Occipital lobe (tissue), 3 donors: ENCODE measurements at places on chromosomes 7 and 10. TPM values are rescaled to one million over a fixed set of nuclear protein-coding genes. Genes with fewer than 3 reads are reported as not detected.

DNA sequence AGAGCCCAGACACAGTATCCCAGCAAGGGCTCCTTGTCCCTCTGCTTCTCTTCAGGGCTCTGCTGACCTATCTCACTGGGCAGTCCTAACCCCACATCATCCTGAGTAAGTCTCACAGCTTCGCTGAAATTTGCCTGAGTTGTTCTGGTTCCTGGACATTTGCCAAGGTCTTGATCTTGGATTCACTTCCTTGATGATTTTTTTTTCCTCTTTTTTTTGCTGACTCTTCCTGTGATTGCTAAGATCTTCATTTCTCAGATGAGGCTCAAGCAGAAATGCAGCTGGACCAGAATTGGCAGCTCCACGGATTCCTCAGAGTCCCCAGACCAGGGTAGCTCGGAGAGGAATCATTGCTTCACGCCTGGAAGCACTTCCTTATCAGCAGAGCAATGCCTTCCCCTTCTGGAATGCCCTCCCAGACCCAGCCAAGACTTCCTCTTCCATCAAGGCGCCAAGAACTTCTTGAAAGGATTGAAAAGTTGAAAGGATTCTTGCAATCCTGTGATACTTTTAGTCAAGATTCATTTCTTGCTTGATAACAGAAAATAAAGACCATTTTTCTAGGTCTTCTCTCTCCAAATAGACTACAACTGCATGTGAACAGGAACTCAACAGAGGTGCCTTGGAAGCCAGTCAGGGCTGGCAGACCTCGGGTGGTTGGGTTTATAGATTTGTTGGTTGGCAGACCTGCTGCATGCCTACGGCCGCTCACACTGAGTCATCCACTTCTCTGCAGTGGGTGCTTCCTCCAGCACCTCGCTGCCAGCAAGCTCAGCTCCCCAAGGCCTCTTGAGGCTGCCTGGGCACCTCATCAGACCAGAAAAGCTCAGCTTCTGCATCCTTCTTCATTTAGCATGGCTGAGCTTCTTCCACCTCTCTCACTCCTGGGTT lies 8.8 kb upstream of the AFAP1L2 start:
- DNase-seq = no peak

DNA sequence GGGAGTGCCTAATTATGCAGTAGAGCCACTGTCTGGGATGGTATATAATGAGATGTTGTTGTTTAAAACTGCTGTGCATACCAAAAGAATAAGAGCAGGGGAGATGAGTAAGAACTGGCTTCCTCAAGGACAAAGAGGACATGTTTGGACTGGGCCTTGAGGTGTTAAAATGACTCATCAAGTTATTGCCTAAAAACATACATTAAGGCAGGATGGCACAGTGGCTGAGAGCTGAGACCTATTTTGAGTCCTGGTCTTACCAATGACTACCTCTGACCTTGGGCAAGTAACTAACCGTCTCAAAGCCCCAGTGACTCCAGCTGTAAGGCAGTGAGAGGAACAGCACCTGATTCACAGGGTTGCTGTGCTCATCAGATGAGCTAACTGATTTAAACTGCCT lies 71.1 kb downstream of the CFAP58 start:
- DNase-seq = no peak

- DNase-seq = no peak
Measured at GRCh38 chr10:6755781-6756460, 175.8 kb upstream of the PRKCQ start.

Gene FMC1
- 16.8 TPM for total RNA-seq

GRCh38 chr7:109844362-109844761 lies 1246.6 kb upstream of the LRRN3 start:
- DNase-seq = no peak

- no peak for DNase-seq
Measured at GRCh38 chr10:34184939-34185386, 630.1 kb downstream of the PARD3 start.

- DNase-seq = no peak
Measured at GRCh38 chr10:5592070-5592469, 67.3 kb downstream of the CALML3 start.

Gene TMEM178B
- 50.7 TPM for total RNA-seq

Gene TMEM273
- 1.7 TPM for total RNA-seq

Gene STAMBPL1
- 7.8 TPM for total RNA-seq

GRCh38 chr10:86730227-86730626 lies 26.2 kb upstream of the BMPR1A start:
- DNase-seq = no peak

Gene ITGB8
- total RNA-seq = 109 TPM

- DNase-seq = no peak
Measured at GRCh38 chr10:79443338-79444198, 1.9 kb downstream of the ZCCHC24 start.

Gene MOGAT3
- not detected for total RNA-seq

DNA sequence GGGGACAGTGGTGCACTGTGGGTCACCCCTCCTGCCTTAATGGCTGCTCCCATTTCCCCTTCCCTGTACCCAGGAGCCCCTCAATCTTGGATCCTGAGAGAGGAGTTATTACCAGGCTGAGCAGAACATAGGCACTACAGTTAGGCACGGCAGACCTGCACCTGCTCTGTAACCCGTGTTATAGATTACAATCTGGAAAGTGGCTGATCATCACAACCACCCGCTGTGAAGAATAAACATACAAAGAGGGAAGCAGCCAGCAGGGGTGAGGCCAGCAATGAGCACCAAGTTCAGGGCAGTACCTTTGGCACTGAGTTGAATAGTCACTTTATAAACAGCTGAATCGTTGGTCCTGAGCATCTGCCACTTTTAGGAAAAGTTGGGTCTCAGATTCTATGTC lies 1.7 kb downstream of the CDHR1 start:
- DNase-seq = no peak

Gene AKR1C4
- not detected for total RNA-seq

Gene AGFG2
- total RNA-seq = 2.0 TPM

DNA sequence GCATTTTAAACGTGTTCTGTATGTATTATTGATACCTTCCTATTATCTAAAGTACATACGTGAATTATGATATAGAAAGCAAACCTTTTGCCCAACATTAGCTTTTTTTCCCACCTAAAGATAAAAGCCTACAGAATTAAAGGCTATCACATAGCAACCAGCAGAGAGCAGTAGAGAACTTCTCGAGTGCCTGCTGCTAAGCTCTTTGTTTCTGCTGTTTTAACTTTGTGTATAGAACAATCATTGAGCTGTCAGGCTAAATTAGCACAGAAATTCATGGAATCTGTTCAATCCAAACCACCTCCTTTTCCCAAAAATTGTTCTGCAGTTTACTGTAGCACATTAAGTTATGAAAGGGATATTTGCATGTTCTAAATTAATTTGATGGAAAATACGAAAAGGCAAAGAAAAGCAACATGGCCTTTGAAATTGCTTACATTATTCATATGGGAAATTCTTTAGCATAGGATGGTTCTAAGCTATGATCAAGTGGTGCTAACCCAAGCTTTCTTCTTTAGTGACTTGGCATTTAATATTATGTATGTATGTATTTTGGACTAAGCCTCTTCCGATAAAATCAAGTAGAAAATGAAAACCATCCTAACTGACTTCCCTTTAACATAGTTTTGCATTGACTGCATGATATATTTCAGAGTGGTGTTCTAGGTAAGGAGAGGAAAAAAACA lies 1288.5 kb downstream of the GATA3 start:
- peak; percentile 3 for DNase-seq

Gene PLEKHS1
- not detected for total RNA-seq

- no peak for DNase-seq
Measured at GRCh38 chr7:114854369-114854768, 67.5 kb upstream of the MDFIC start.

DNA sequence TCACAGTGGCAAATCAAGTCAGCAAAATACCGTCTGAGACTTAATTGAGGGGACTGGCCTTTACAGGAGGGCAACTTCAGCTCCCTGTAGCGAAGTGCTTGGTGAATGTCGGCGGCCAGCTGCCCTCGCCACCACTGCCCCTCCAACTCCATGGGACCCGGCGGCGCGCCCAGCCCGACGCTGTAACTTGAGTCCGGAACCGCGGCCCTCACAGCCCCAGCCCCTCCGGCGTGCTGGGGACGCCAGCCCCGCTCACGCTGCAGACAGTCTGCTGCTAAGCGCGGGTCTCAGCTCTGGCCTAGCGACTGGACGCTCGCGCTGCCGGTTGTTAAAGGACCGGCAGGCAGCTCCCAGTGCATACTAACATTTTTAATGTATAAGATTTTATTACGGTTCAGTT lies 113.4 kb upstream of the NUPR2 start:
- DNase-seq = no peak

DNA sequence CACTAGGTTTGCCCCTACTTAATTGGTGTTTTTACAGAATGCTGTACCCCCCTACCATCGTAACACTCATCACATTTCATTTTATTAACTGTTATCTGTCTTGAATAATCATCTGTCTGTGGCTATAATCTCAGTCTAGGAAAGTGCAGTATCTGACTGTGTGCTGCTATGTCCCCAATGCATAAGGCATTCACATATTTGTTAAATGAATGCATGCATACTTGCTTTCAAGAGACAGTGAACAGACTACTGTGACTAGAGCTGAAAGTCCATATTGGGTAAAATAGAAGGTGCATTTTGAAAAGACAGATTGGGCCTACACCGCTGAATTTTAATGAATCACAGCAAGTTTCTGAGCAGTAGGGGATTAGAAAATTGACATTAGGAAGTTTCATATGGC lies 112.3 kb downstream of the ARHGAP12 start:
- no peak for DNase-seq

DNA sequence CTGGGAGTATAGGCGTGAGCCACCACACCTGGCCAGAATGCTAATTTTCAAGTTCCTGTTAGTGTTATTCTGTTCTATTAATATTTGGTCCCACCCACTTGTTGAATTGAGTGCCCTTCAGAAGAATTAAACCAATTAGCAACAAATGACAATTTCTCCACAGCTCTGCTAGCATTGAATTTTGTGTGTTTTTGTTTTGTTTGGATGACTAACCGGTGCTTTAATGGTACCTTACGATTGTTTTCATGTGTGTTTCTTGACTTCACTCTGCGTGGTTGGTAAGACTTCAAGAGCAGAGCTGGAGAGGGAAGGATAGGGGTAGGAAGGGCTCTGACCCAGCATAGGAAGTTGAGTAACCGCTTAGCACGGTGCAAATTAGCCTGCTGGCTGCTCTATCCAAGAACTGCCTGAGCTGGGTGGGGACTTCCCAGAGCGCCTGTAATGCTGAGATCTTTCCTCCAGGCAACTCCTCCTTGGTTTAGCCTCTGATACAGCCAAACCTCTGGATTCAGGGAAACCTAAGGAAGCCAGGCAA lies 4.6 kb downstream of the ARPC1B start:
- DNase-seq = no peak

- DNase-seq = no peak
Measured at GRCh38 chr10:92567952-92568600, 5.8 kb downstream of the IDE start.

DNA sequence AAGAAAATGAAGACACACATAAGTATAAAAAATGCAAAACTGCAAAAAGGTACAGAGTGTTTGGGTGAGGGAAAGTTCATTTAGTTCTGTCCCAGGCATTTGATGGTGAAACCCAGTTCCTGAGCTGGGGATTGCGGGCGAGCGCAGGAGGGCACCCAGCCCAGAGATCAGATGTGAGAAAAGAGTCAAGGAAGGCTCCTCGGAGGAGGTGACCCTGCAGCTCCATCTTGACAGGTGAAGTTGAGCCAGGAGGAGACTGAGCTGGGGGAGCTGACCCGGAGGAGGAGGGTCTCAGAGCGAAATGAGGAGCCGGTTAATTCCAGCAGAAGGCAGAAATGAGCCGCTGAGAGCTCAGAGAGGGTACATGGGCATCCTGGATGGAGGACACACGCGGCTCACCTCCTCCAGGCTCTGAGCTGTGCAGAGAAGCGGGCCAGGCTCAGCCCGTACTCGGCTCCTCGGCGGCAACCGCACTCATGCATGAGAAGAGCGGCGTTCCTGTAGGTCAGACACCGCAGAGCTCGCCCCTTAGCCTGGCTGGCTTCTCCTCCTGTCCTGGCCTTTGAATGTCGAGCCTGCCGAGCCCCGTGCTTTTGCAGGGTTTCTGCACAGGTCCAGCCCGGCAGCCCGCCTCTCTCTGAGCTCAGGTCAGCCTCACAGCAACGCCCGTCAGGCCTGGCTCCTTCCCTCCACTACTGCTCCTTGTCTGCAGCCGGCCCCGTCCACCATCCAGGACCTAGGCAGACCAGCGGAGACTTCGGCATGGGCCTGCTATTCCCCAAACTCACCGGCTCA lies 9.5 kb upstream of the RAMP3 start:
- no peak for DNase-seq

Gene PNLIP
- not detected for total RNA-seq

DNA sequence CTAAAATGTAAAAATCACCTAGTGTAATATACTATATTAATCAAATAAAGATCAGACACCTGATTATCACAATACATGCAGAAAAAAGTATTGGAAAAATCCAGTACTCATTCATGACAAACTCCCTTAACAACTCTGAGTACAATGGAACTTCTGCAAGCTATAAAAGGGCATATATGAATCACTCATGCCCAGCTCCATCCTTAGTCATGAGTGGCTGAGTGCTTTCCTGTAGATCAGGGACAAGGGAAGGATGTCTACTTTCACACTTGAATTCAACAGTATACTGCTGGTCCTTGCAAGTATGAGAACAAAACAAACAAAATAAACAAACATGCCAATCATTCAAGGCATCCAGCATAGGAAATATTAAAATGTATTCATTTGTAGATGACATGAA lies 116.5 kb downstream of the ADARB2 start:
- no peak for DNase-seq

DNA sequence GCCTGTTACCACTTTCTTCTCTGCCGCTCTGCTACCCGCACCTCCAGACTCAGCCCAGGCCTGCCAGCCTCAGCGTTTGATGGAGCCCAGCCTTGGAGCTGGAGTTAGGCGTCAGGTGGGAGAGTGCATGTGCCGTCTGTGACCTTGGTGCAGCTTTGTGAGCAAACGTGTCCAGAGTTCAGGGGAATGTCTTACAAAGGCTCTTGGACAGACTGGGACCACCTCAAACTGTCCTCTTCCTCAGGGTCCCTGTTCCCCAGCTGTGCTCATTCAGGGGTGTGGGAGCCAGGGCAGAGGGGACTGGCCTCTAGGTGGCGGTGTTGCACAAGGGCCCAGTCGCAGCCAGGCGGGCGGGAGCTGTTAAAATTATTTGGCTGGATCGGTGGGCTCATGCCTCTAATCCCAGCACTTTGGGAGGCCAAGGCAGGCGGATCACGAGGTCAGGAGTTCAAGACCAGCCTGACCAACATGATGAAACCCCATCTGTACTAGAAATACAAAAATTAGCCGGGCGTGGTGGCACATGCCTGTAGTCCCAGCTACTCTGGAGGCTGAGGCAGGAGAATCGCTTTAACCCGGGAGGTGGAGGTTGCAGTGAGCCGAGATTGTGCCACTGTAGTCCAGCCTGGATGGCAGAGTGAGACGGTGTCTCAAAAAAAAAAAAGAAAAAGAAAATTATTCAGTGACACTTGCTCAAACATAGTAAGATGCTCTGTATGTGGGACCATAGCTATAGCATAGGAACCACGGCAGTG lies 89.2 kb downstream of the ADCY1 start:
- no peak for DNase-seq

Gene PNLIPRP3
- not detected for total RNA-seq
